ENCODE measurements at places on chromosomes 2 and 18.

DNA sequence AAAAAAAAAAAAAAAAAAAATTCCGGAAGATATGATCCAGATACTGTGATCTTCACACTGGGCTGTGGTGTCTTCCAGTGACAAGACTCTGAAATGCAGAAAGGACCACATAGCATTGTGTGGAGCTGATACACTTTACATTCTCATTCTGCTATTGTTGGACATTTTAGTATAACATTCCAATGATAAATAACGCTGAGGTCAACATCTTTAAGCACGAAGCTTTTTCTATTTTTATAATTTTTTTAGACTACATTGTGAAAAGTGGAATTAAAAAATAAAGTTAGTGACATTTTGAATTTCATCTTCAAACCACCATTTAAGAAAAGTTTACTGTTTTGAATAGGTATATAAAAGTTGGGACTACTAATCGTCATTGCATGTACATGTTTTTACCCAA lies 62.7 kb downstream of the CDCA7 start:
- DNase-seq, result no peak

- DNase-seq, result no peak
Measured at GRCh38 chr2:25867396-25868003, 10.8 kb downstream of the ASXL2 start.

GRCh38 chr2:121670181-121670580 lies 20.9 kb upstream of the CLASP1 start:
- DNase-seq, result no peak

- no peak for DNase-seq
Measured at GRCh38 chr18:8403713-8404112, 205.5 kb upstream of the RAB12 start.

- no peak for DNase-seq
Measured at GRCh38 chr2:193348055-193348454, 1153.3 kb upstream of the TMEFF2 start.

DNA sequence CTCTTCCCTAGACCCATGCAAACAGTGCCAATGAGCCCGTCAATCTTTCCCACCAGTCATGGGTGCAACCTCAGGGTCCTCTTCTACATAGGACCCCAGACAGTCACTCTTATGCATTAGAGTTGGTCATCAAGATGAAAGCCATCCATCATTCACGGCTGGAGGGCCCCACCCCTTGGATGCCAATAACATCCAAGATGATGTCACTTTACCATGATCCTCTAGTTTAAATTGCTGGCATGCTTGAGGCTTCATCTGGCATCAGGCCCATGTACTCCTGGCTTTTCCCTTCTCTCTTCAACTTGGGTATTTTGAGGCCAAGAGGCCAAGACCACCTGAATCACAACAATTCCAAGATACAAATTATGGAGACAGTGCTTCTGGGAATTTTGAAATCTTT lies 91.1 kb upstream of the MAPK4 start:
- DNase-seq, result no peak

DNA sequence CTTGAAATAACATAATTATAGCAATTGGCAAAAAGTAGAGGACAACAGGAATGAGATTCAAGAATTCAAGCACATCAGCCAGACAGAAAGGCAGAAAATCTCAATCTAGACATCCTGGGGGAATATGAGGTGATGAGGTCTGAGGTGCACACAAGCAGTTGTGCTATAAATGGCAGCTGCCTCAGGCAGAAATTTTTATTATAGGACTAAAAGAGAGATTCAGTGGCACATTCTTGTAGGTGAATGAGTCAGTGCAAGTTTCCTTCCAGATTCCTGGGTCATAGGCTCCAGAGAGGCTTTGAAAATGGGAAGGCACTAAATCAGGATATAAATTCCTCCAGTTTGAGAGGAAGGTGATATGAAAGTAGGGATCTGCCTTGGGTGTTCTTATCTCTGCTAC lies 127.2 kb upstream of the THSD7B start:
- DNase-seq, result no peak

DNA sequence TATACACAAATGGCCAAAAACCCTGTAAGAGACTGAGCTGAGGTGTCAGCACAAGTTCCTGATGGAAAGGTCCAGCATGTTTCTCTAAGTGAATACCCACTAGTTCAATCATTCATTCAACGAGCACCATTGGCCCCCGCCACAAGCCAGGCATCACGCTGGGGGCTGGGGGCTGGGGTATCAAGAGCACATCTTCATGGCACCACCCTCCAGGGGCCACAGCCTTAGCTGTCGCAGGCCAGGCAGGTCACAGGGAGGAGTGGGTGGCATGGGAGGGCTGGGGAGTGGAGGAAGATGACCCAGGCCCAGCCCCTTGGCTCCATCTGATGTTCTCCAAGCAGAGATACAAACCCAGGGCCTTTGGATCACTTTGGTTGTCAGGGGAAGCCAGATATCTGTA lies 97.9 kb downstream of the ACKR3 start:
- no peak for DNase-seq

DNA sequence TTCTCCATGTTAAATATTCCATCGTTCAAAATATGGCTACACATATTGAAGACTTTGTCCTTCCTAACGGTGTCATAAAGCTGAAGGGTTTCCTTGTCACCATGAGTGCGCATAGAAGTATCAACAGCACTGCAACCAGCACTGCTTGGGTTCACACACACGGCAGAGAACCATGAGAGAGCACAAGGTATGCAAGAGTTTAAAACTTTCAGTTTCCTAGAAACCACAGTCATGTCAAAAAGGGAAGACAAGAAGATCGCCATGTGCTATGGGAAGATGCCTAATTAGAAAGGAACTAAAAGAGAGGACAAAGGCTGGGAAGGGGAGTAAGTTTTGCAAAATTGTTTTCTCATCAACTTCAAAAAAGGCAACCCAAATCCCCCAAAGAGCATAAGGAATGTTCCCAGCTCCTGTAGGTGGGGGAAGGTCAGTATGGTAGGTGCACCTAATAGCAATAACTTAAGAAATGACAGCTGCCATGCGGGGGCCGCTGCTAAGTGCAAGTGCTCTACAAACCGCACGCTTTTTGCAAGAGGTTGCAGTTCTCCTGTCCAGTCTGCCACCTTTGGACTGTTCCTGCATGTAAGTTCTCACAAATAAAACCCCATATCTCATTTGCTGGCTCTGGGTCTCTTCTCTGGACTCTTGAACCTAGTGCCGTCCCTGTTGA lies 136.8 kb downstream of the TMEM163 start:
- no peak for DNase-seq

DNA sequence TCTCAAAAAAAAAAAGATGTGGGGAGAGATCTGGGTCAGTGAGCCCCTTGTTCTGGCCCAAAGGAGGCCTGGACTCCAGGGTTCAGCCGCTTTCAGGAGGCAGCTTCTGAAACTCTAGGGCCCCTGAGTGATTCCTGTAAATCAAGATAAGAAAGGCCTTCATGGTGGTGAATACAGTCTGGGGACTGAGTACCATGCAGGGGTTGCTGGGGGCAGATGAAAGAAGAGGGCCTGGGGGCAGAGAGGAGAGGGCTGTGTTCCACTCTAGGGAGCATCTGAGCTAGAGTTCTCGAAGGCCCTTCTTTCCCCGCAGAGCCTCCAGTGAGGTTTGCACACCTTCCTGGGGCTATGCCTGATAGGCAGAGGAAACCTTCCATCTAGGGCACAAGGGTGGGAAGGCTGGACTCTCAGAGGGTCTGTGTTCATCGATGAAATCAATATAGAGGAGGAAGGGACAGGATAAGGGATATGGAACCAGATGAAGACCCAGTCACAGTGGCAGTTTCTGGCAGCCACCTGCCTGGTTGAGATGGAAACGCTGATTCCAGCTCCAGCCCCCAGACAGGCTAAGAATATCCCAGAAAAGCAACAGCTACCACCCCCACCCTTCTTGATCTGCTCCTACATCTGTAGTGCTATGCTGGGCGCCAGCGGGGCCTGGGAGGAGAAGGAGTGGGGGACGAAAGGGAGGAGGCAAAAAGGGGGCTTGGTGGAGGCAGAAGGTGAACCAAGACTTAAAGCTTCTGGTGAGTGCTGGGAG lies 4.7 kb upstream of the CDK5R2 start:
- no peak for DNase-seq

- no peak for DNase-seq
Measured at GRCh38 chr2:216083464-216084281, 2.0 kb downstream of the TMEM169 start.

DNA sequence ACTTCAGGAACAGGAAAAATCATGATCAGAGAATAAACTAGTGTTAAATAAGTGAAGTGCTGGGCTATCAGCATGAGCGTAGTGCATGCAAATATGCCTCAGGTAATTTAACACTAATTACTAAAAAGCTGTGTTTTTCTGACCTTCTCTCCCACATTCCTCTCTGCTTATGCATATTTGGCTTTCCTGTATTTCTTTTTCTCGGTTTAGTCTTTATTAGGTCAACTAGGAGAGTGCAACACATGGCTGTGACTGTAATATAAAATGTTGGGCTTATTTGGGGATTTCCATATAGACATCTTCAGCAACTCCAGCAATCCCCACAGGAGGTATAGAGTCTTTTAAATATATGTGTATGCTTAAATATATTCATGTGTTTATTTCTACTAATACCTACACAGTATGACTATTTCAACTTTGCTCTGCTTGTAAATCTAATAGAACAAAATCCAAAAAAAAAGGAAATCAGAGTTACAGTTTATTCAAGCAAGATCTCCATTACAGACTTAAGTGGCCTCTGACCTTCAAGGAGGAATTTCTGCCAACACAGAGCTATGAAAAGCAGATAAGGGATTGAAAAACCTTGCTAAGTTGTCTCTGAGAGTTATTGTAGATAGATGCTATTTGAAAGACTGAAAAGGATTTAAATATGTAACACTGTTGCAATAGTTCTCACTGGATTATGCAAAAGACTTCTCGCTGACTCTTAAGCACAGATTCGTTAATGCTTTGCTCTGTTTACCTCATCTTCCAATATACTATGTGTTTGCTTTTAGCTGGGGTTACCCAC lies 359.5 kb upstream of the RGPD4 start:
- no peak for DNase-seq

DNA sequence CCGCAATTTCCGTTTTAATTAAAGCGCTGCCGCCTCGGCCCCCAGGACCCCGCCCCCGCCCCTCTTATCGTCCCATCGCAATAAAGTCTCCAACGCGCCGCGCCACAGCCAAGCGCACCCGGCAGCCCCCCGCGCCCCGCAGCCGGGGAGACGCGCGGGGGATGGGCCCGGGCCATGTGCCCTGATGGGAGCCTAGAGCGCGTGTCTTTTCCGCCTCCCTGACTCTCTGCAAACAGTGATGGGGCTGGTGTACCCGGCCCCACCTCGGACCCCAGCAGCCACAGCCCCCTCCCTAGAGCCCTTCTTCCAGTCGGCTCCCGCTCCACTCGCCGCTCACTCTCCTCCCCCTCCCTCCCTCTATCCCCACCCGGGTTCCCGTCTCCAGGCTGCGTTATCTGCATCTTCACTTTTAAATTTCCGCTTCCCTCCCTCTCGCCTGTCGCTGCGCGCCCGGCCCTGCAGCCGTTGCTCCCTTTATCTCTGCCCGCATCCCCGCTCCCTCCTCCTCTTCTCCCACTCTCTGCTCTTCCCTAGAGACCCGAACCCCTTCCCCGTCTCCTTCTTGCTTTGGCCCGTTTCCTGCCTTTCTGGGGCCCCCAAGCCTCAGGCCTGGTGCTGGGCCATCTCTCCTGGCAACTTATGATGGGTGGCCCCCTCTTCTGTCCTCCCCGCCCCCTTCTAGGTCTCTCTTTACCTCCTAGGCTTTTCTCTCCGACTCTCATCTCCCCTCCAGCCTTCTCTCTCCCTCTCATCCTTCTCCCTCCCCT lies 524 bp upstream of the FEV start:
- DNase-seq, result no peak

- DNase-seq, result no peak
Measured at GRCh38 chr18:80172056-80172455, 63.0 kb downstream of the ADNP2 start.

DNA sequence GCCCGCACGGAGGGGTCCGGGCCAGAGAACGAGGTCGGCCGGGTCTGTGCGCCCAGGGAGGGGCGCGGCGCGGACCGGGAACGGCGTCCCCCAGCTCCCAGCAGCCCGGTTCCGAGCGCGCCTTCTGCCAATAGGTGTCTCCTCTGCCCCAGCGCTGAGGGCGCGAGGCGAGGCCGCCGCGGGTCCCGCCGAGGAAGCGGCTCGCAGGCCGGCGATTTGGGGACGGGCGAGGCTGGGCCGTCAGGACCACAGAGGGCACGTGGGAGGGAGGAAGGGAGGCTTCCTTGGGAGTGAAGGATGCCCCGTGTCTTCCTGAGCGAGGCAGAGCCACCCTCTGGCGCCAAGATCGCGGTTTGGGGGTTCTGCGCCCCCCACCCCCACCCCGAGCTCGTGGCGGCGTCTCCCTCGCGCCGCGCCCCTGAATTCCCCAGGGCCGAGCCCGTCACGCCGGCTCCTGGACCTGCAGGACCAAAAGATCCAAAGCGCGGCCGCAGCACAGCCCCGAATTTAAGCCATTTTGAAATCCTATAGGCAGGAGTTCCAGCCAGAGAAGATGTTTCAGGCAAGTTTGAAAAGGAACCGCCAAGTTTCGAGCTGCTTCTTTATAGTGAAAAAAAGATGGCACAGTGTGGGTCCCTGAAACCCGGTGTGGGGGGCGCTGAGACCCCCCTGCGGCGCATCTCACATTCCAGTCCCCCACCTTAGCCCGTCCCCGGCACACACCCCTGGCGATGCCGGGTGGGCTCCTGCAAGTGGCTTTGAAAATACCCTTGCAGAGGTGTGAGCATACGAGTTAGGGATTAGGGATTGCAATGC lies 909 bp downstream of the NFATC1 start:
- peak; percentile 64 for DNase-seq

- DNase-seq, result no peak
Measured at GRCh38 chr18:50956116-50956515, 11.7 kb upstream of the ELAC1 start.

DNA sequence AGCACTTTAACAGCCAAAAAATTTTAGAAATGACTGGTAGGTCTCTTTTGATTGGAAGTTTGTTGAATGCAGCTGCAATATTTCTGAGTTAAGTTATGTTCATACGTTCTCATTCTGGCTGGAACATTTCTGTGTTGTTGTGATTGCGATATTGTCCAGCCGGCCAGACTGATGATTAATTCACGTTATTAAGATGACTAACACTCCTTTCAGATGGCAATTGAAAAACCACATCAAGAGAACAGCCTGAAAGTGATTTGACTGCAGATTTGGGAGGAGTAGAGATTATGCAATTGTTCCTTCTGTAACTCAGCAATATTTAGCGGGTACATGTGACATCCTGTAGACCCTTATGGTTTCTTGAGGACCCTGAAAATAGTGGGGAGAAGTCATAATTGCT lies 133.7 kb downstream of the FBXO15 start:
- peak; percentile 13 for DNase-seq

DNA sequence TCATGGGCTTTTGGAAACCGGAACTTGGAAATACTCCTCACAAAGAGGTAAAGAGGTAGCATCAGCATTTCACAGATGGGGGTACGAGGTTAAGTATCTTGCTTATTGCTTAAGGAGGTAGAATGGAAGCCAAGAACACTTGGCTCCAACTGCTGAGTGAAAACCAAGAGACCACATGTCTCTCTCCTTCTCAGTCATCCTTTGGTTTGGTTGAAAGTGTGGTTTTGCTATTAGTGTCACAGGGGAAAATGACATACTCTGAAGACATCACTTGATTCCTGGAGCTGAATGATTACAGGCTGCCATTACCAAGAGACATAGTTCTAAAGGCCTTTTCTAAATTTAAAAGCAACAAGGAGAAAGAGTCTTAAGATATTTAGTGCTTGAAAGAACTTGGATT lies 41.5 kb downstream of the ANTXR1 start:
- peak; percentile 89 for DNase-seq
